Left renal pelvis (tissue), 4 donors: ENCODE measurements at places on chromosomes 3 and 15. TPM values are rescaled to one million over a fixed set of nuclear protein-coding genes. Genes with fewer than 3 reads are reported as not detected.

GRCh38 chr15:86879250-86880229 is 799.9 kb downstream of the AGBL1 start:
- no peak for DNase-seq

GRCh38 chr3:99751649-99752048 is 66.0 kb upstream of the CMSS1 start:
- no peak for DNase-seq

DNA sequence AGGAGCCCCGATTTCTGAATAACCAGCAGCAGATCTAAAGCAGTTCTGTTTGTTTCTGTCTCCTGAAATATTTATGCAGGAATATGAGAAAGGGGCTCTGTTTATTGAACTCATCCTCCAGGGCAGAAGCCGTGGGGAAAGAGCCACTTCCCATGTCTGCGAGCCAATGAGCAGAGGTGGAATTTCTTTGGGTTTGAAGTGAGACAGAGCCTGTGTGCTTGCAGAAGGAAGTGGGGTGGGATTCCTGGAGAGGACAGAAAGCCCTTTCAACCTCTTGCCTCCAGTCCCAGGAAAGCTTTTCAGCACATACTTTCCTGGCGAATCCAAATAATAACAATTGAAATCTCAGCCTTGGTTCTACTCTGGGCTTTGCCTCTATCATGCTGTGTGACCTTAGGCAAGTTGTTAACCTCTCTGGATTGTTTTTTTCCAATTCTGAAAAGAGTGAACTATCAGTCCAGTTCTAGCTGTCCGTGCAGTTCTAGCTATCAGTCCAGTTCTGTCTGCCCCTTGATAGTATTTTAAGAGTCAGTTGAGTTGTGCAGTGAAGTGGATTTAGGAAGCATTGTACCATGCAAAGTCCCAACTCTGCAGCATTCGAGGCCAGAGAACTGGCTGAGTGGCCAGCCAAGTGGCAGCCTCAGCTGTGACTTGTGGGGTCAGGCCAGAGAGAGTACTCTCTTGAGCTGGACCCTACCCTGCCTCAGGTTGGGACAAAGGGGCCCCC is 15.9 kb downstream of the CORO2B start:
- no peak for DNase-seq

DNA sequence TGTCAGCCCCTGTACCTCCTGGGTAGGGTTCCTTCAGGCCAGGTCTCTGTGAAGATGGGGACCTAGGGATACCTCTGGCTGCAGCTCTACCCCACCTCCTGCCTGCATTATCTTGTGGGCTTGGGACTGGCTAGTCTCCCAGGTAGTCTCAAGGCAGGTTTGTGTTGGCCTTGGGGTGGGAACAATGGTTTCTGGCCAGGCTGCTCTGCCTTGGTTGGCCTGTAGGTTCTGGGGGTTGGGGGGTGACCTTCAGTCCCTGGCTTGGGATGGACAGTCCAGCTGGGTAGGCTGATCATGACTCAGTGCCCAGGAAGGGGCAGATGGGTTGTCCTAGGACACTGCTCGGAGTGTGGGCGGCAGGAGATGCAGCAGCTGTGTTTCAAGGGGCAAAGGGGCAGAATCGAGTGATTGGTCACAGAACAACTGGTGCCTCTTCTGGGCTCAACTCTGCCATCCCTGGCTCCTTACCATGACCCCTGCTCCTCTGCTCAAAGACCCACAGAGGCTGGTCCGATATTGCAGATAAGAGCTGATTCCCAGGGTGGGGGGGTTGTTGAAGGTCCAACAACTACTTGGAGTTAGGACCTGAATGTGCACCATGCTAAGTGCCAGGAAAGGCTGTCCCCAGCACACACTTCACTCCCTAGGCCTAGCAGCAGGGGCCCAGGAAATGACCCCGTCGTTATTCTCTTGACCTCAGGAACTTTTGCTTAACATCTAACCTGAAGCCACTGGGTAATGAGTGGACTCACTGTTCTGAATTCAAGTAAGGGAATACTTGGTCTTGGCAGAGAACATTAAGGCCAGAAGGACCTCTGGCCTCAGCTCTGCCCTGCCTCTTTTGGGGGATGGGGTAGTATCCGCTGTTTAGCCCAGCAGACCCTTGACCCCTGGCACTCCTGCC is 18.1 kb upstream of the BSN start:
- DNase-seq: no peak

GRCh38 chr15:73394782-73395181 is 26.0 kb upstream of the HCN4 start:
- DNase-seq: no peak

DNA sequence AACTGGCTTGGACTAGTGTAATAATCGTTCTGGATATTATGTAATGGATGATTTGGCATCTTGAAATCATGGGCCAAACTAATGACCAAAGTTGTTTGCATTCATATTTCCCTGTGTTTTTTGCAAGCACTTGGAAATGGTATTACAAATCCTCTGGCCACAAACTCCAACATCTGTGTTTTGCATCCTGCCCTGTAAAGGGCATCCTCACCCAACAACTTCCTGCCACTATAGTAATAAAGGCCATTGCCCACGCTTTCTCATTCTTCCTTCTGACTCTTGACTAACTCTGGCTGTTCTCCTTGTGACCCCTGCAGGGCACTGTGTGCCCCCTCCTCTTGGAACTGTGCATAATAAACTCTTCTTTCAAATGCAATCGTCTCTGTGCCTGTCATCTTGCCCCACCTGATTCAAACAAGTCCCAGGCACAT is 25.4 kb upstream of the PSMD6 start:
- no peak for DNase-seq

DNA sequence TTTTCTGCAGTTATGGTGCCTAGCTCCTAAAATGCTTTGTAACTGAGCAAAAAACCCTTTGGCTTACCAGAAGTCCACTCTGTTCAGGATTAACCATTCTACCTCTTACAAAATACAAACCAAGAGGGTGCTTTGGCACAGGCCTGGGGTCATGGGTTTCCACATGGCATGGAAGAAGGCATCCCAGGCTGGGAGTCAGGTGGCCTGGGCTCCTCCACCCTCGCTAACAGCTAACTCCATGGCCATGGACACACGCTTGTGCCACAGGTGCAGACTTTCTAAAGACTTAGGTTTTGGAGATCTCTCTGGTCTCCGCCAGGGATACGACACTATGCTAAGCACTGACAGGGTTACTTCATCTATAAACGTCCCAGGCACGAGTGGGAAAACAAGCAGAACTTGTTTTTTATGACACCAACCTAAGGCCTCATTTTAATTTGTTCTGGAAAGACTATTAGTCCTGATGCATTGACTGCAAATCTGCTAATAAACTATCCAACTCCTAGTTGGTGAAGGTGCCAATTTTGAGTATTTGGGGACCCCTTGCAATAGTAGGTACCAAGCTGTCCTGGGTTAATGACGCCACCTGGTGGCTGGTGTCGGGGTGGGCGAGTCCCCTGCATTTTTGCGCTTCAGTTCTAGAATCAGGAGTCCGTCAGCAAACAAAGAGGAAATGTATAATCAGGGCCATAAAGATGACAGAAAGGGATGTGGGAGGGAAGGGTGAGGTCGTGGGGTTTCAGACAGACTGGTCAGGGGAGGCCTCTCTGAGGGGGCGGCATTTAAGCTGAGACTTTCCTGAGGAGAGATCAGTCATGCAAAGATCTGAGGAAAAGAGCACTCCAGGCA is 10.3 kb upstream of the ALDH1A3 start:
- DNase-seq: no peak

DNA sequence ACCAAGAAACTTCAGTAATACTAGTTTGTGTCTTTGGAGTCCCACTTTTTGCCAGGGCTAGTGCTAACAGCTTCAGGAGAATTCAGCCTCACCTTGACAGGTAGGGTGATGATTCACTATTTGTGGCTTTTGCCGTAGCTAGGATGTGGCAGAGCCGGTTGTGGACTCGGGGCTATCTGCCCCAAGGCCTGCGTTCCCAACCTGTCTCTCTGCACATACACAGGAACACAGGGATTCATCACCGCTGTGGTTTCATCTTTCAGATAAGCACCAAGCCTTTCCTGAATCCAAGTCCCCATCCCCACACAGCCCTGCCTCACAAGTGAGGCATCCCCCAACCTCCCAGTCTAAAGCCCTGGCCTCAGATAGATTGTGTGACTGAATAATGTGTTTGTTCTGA is 45.2 kb upstream of the POLG start:
- DNase-seq: no peak

- DNase-seq: no peak
Measured at GRCh38 chr15:70091726-70092463, 5.8 kb downstream of the TLE3 start.

DNA sequence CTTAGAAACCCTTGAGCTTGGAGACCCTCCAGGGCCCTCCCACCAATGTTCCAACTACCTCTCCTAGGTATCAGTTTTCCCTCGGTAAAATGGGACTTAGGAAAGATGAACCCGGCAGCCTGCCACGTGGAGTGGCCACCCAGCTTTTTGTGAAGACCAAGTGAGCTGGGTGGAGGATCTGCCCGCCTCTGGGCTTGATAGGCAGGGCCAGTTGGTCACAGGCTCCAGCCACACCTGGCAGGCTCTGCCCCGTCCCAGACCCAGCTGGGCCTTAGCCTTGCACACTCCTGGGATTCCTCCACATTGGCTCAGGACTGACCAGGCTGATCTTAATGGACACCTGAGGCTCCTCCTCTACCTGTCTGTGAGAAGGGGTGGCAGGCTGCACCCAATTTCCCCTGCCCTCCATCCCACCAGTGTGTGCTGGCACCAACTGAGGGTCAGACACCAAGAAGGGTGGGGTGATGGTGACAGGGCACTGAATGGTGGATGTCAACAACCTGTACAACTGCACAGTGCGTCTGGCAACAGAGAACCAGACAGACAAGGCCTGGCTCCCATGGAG is 761 bp upstream of the GRIP2 start:
- no peak for DNase-seq

GRCh38 chr15:48411971-48412591 is 80.9 kb downstream of the DUT start:
- no peak for DNase-seq

DNA sequence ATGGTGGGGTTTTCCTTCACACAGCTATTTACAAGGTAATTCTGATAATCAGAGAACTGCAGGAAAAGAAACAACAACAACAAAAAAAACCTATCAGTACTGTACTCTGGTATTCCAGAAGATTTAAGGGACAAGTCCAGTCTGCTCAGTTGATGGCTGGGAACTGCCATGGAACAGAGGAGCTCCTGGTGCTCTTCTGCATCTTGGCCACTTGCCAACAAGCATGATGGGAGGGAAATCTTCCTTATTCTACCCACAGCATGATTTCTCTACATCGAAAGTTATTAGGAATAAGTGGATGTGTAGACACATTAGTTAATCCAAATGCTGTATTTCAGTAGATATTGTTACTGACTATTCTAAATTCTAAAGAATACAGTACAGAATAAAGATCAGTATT is 51.7 kb downstream of the RASGRP1 start:
- DNase-seq: no peak

- DNase-seq: no peak
Measured at GRCh38 chr3:95036526-95037021, 973.7 kb downstream of the NSUN3 start.

GRCh38 chr3:83843716-83844115 is 1115.1 kb upstream of the CADM2 start:
- no peak for DNase-seq

GRCh38 chr3:104909721-104910120 is 457.0 kb upstream of the ALCAM start:
- DNase-seq: no peak

DNA sequence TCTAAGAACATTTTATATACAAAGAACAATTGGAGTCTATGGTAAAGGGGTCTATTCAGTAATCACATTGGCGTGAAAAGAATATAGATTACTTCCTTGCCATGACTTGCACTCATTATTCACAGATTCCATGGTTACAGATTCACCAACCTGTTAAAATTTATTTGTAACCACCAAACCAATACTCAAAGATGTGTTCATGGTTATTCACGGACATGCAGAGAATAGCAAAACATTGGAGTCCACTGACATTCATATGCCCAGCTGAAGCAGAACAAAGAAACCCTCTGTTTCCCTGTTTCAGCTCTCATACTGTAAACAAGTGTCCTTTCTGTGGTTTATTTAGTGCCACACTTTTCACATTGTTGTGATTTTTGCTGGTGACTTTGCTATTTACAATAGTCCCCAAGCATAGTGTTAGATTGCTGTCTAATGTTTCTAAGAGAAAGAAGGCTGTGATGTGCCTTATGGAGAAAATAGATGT is 185.8 kb upstream of the TTC14 start:
- DNase-seq: no peak

DNA sequence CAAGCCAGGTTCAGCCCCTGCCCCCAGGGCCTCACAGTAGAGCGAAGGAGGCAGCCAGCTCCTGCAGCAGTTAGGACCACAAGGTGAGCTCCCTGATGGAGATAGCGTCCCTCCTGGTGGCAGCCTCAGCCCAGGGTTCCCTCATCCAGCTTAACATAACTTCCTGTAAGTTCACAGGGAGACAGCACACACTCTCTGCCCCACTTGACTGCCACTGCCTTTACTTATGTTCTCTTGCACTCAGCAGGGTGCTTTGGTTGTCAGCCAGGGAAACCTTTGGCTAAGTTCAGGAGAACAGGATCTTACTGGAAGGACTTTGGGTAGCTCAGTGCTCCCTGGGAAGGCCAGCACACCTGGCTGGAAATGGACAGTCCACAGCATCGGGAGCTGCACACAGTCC is 10.9 kb downstream of the KBTBD13 start:
- DNase-seq: no peak

- DNase-seq: no peak
Measured at GRCh38 chr3:46655271-46655670, 38.2 kb downstream of the ALS2CL start.

GRCh38 chr3:197480320-197480719 is 75.4 kb downstream of the BDH1 start:
- no peak for DNase-seq

DNA sequence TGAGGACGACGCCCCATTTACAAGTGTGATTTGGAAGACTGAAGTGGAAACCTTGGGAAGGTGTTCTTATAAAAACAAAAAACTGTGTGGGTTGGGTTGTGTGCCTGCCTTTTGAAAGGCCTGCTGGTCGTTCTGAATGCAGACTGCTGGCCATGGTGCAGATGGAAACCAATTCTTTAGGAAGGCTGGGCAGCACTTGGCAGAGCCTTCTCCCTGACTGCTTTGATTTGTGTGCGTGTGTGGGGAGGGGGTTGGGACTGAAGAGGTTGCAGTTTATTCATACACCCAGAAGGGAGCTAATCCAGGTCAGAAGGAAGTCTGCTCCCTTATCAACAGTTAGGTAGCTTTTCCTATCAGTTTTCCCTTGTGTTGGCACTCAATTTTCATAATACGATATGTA is 288.7 kb downstream of the SOX2 start:
- DNase-seq: no peak

TAGLN3 gene
- 3.5 TPM for polyA plus RNA-seq

CCR8 gene
- polyA plus RNA-seq: not detected

KLHL6 gene
- 1.1 TPM for polyA plus RNA-seq

ARRDC4 gene
- polyA plus RNA-seq: 40.6 TPM

EBLN2 gene
- 2.9 TPM for polyA plus RNA-seq

MTHFS gene
- 40.3 TPM for polyA plus RNA-seq

RRP9 gene
- polyA plus RNA-seq: 19.1 TPM
